Activated CD8-positive, alpha-beta memory T cell treated with anti-CD3 and anti-CD28 coated beads, Interleukin-2, amount 50 U/mL, for 4 hours (primary cell): ENCODE measurements at places on chromosomes 6 and 20.

GRCh38 chr6:112697265-112697664, 350.1 kb downstream of the RFPL4B start:
- DNase-seq: no peak

DNA sequence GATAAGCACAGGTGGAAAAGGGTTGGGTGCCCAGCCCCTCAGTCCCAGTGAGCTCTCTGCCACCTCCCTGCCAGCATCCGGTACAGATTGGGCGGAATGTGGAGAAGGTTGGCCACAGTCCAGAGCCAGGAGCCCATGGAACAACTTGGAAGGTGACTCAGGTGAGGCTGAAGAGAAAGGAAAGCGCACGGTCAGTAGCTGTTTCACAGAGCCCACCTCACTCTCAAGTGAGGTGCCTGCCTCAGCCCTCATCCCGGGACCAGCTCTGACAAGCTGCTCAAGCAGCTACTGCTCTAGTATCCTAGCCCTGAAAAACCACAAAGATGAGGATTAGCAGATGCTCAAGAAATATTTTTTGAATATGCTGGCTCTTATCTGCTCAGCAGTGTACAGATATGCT, 1.1 kb upstream of the MMP24OS start:
- DNase-seq: no peak

- DNase-seq: no peak
Observed at GRCh38 chr6:142014515-142014914, 118.2 kb upstream of the GJE1 start.

DNA sequence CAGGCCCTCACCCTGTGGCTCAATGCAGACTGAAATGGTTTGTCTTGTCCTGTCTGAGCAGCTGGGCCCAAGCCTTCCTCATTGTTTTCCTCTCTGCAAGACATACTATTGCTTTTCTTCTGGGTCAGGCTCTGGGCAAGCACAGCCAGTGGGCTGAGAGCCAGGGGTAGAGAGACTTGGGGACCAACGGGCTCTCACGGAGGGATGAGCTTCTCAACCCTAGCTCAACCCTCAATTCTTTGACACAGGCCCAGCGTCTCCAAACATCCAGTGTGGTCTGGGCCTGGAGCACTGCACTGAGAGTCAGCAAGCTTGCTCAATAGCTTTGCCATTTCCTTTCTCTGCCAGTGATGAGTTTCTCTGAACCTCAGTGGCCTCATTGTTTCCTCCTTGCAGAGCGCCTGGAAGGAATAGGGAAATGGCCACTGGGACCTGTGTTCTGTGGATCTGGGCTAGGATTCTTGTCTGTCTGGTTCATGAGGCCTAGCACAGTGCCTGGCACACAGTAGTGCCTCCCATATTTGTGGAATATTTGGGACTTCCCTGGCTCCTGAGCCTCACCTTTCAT, 9.3 kb downstream of the ANGPT4 start:
- no peak for DNase-seq

- DNase-seq: no peak
Observed at GRCh38 chr20:32832664-32833063, 12.9 kb downstream of the MAPRE1 start.

GRCh38 chr6:34154668-34155447, 9.0 kb upstream of the GRM4 start:
- peak; percentile 75 for DNase-seq

GRCh38 chr20:47118206-47118605, 223.6 kb downstream of the EYA2 start:
- DNase-seq: no peak

- no peak for DNase-seq
Observed at GRCh38 chr6:16731478-16732051, 29.7 kb downstream of the ATXN1 start.

DNA sequence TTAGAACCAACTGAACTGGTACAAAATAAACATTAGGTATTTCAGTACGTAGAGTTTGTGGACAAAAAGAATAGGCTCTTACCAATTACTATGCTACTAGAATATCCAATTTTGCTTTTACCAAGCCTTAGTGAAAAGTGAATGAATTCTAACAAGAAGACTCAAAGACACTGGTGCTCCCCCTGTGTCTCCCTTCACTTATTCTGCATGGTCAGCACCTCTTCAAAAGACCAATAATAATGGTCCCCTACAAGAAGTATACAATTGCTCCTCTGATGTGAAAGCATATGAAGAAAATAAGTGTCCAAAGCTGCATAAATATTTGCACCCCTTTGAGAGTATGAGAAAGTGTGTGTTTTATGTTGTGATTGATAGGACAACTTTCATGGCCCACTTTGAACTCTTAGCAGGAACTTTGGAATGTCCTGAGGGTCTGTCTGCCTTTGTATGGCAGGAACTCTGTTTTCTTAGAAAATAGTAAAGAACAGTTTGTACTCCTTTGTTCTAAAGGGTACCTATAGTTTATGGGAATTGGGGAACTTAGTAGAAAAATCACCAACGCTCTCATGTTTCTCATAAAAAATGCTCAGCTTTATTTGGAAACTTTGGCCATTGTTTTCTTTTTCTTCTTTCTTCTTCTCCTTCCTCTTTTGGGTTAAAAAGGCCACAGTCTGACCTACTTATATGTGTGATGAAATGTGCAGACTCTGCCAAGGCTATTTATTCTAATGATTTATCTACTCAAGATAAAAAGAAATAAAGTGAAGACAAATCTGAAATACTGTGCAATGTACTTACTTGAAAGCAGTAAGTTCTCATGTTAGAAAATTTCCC, 352.4 kb downstream of the LAMA2 start:
- no peak for DNase-seq

DNA sequence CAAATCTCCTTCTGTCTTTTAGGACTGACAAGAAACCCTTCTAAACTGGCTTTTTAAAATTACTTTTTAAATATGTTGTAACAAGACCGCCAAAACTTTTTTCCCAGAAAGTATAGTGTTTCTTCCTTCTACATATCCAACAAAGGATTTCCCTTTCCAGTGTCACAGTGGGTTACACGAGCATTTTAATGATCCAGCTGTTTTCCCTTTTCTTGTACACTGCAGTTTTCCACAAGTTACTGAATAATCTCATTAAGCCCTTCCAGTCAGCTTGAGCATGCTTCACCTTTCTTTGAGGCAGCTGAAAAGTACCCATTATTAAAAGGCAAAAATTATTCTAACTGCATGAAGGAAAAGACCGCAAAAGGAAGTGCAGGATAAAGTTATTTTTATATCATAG, 48.6 kb downstream of the CD24 start:
- DNase-seq: no peak

GRCh38 chr6:109984410-109984809, 6.3 kb downstream of the GPR6 start:
- no peak for DNase-seq

- DNase-seq: no peak
Observed at GRCh38 chr20:24657196-24657595, 187.8 kb downstream of the SYNDIG1 start.

DNA sequence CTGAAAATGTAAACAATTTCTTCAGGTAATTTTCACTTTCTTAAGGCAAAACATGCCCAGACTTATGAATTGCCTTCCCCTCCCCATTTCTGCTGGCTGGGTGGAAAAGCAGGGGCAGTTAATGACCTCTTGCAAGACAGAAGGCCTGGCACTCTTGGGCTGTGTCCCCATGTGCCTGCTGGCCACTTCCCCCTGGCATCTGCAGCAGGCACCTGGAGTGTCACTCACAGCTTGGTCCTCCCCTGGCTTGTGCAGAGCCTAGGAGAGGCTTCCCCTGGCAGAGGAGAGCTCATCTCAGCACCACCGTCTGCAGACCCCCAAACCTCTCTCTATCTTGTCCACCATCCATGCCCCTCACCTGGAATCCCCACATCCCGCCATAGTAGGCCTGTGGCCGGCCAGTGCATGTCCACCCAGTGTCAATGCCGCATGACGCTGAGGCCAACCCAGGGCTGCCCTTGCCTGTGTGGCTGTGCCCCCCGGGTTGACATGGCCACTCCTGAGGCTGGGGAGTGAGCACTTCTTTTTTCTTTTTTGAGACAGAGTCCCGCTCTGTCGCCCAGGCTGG, 83.5 kb upstream of the SLC22A23 start:
- DNase-seq: no peak

GRCh38 chr6:18388271-18388670, 1.1 kb downstream of the RNF144B start:
- no peak for DNase-seq

DNA sequence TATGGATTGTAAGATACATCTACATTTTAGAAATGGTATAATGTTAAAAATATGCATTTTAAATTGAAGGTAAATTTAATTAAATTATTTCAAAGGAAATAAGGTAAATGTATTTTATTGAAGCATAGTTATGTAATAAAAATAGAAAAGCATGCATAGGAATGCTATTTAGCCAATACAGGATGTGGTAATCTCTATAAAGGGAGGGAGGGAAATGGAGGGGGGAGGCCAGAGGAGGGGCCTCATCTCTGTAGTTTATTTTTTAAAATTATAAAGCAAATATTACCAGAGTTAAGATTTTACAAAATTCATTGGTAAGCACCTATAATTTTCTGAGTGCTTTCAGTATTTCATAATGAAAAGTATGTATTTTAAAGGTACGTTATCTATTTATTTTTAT, 27.2 kb downstream of the SLC16A10 start:
- DNase-seq: no peak
